ENCODE measurements at places on chromosomes 6 and 20.

DNA sequence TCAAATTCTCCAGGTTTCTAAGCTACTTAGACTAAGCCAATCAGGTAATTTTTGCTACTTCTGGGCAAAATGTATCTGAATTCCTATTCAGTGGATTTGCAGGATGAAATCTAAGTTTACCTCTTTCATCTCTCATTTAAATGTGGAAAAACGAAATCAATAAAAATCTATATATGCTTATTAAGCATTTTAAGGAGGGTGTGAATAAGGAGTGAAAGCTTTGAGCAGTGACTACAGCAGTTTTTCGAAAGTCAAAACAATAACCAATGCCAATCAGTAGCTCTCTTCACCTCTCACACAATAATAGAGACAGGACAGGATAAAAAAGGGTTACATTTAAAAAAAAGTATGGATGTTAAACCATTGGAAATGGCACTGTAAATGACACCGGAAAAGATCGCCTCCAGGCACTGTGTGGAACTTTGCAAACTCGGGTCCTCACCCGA lies 476 bp upstream of the BCKDHB start:
- DNase-seq: no peak

DNA sequence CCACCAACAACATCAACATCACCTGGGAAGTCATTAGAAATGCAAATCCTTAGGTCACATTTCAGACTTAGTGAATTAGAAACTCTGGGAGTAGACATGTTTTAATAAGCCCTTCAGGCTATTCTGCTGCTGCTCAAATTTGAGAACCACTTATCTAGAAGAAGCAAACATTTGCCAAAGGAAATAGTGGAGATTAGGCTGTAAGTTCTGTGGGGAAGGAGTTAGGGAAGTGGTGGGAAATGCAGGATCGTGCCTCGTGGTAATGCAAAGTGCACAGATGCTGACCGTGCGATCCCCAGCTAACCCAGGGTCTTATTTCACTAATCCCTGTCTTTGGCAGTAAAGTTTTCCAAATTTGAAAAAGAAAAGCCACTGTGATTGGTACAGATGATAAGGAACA lies 328.5 kb downstream of the EPM2A start:
- DNase-seq: no peak

GRCh38 chr6:131084982-131085381 lies 21.9 kb upstream of the EPB41L2 start:
- no peak for DNase-seq

DNA sequence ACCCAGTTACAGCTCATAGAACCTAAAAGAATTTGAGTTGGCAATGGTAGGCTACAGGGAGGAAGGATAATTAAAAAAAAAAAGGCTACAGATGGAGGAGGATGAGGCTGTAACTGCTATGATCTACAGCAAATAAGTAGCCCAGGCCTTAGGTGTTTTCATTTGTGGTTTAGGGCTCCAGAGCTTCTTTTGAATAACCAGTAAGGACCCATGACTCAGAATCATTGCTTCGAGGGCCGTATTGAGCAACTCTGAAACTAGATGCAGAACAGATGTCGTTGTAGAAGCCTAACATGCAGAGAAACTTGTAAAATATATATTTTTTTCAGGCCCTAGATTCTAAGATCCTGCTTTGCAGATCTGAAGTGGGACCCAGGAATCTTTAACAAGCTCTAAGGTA lies 19.0 kb upstream of the ASIP start:
- no peak for DNase-seq

DNA sequence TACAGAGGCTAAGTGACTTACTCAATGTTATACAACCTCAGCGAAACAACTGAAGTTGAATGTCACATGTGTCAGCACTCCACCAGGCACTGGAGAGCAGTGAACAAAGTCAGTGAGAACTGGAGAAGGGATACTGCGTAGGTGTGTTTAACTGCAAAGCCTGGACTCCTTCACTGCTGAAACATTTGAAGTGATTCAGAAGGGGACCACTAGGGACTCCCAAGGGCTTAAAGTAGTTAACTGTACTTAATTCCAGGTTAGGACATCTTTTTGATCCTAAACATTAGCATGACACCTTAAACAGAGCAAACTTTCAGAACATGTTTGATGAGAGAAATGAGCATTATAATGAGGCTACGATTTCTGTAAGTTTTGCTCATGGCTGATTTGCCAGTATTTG lies 45.0 kb upstream of the ZBTB24 start:
- DNase-seq: no peak

DNA sequence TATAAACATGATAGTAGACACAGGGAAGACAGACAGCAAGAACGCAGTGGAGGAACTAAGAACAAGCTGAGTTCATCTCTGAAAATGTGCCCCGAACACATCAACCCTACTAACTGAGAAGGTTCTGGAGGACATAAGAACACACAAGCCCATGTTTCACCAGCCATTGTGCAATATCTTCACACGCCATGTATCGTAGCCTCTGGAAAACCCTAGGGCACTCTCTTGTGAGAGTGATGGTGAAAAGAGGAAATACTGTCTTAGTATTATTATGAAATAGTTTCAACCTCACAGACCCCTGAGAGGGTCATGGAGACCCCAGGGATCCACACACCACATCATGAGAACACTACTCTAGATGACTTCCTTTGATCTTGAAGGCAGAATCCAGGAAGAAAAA lies 26.1 kb upstream of the FOXF2 start:
- no peak for DNase-seq

GRCh38 chr20:36687850-36688249 lies 41.9 kb upstream of the SLA2 start:
- DNase-seq: no peak

GRCh38 chr6:33116417-33116816 lies 40.6 kb downstream of the HLA-DPB1 start:
- DNase-seq: no peak

- DNase-seq: no peak
Observed at GRCh38 chr20:5481872-5482271, 165.1 kb upstream of the PROKR2 start.

DNA sequence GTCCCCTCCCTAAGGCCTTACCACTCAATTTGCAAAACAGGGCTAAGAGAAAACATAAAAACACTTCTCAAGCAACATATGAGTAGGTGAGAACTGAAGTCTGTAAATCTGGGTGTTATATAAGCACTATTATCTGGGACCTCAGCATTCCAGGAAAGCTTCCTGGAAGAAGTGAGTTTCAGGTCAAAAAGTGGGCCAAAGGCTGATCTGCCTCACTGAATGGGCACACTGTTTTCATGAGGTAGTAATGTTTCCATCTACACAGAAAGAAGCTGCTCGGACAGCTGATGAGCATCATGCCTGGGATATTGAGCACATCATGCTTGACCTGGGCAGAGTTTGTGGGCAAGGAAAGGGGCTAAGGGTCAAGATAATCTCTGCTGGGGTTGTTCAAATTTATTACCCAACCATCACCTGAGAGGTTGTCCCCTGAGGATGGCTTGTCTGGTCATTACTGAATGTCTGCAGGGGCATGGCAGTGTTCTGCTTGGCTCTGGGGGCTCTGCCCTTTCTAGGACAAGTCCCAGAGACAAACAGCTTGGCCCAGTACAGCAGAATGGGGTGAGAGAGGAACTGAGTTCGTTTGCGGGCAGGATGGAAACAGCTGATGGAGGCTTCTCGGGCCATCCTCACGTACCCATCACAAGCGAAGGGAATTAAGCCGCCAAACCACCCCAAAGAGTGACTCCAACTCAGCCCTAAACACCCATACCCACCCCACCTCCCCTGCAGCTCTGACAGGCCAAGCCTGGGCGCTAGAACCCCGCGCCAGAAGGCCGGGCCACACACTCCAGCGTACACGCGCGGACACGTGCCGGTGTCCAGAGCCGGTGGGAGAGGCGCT lies 1.2 kb upstream of the SYNJ2 start:
- DNase-seq: no peak

- no peak for DNase-seq
Observed at GRCh38 chr20:4573564-4574355, 147.9 kb upstream of the PRND start.

- DNase-seq: no peak
Observed at GRCh38 chr6:80129485-80129884, 23.0 kb downstream of the BCKDHB start.

- DNase-seq: no peak
Observed at GRCh38 chr6:21478883-21479539, 114.5 kb upstream of the SOX4 start.

- no peak for DNase-seq
Observed at GRCh38 chr20:44435630-44436335, 39.9 kb upstream of the TTPAL start.

GRCh38 chr6:7895125-7895423 lies 15.5 kb downstream of the TXNDC5 start:
- DNase-seq: no peak

GRCh38 chr6:11500008-11500407 lies 37.5 kb upstream of the TMEM170B start:
- no peak for DNase-seq

DNA sequence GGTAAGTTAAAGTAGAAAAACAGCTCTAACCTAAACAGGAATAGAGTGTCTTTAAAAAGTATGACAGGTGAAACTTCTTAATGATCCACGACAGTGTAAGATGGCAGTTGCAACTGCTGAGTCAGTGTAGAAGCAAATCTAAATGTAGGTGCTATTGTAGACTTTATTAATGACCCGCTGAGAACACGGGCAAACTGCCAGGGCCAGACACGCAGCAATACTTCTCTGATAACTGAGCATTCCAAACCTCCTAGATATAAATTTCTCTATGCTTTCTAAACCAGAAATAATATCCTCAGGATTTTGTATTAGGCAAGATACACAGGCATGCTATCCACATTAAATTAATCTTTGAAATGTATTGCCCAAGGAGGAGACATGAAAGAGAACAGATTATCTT lies 1076.4 kb downstream of the HACE1 start:
- DNase-seq: no peak

DNA sequence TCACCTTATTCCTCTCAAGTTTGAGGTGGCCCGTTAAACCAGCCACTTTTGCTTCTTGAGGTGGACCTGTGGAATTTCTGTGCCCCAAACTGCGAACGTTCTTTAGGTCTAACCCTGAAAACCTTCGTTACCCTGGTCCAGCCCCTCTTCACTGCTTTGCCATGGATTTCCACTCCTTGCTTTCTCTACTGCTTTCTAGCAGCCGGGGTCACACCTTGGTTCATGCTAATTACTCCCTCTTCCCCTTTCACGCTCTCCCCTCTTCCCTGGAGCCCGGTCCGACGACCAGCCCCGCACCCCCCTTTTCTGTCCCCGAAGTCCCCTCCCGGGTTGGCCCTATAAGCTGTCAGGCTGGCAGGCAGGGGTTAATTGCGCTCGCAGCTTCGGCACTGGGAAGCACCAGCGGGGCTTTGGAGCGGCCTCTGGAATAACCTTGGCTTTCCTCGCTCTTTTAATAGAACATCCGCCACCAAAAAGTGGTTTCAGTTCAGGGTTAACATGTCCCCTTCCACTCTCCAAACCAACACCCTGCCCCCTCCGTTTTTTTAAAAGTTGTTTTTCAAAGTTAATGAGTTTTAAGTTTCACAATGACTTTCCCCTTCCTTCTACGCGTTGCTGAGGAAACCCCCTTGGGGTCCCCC lies 1.4 kb upstream of the HIVEP1 start:
- no peak for DNase-seq

- DNase-seq: no peak
Observed at GRCh38 chr6:89347825-89348224, 4.7 kb downstream of the UBE2J1 start.

- DNase-seq: no peak
Observed at GRCh38 chr6:147156799-147157382, 47.3 kb upstream of the STXBP5 start.

GRCh38 chr6:112037783-112038216 lies 16.1 kb upstream of the CCN6 start:
- no peak for DNase-seq

DNA sequence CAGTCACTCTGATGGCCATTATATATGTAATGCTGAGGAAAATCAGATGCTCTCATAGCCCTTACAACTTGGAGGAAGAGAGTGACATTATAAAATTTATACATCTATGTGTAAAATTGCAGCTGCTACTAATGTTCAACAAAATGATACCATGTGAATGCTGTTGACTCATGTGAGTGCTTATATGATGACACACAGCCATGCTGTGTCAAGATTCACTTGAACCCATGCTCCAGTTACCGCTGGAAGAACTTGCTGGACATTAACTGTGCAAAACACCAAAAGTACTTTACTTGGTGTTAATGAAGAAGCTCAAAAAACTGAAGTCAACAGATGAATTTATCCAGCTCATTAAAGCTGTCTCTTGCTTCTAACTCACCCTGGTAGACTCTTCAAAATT lies 318.9 kb upstream of the PLCB4 start:
- no peak for DNase-seq

- no peak for DNase-seq
Observed at GRCh38 chr20:58682656-58683531, 9.7 kb upstream of the NPEPL1 start.

- no peak for DNase-seq
Observed at GRCh38 chr6:43284991-43285781, 12.9 kb upstream of the SLC22A7 start.

DNA sequence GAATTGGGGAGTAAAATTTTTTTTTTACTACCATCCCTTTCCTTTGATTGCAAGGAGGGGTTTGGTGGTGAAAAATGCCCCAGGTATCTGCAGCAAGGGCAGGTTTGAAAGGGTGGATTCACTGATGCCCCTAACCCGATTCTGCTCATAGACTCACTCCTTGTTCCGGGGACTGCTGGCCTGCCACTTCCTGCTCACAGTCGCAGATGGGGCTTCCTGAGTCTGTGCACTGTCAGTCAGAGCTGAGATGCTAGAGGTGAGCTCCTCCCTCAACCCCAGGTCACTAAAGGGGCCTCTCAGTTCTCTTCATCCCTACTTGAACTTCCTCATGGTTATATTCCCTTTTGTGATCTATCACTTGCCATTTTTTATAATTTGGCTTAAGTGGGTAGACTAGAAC lies 357.9 kb downstream of the FARS2 start:
- no peak for DNase-seq

- no peak for DNase-seq
Observed at GRCh38 chr20:63313349-63314014, 20.5 kb downstream of the COL20A1 start.

DNA sequence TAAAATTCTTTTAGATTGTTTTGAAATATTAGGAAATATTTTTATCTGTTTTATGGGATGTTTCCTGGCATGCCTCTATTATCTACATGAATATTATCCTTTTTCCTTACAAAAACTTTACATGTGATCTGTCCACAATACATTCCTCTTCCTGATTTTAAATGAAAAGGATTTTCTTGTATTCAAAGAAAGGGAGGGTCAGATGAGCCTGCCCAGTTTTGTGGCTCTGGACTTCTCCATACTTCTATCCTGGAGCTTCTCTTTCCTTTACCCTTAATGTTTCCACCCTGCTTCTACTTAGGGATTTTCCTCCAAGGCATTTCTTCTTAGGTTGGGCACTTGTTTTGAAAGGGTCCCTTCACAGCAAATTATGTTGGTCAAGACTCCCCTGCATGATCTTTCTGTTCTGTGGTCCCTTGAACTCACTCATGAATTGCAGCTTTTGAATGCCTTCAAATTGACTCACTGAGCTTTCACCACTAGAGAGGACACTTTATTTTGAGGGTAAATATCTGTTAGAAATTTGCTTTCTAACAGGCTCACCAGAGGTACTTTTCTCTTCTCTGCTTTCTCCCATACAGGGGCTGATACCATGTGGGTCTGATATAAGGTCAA lies 104.9 kb downstream of the CENPW start:
- DNase-seq: no peak

- peak; percentile 18 for DNase-seq
Observed at GRCh38 chr6:116010790-116011401, 49.8 kb downstream of the FRK start.

All from NCI-H2081 treated with DMSO at 0.1 percent for 48 hours (cell line).